ENCODE measurements at places on chromosomes 3 and 15. TPM values are rescaled to one million over a fixed set of nuclear protein-coding genes. Genes with fewer than 3 reads are reported as not detected.

The ISLR gene
- 7.3 TPM for polyA plus RNA-seq

The ZNF385D gene
- polyA plus RNA-seq, result 1.3 TPM

The TNFAIP8L3 gene
- 0.08 TPM for polyA plus RNA-seq

DNA sequence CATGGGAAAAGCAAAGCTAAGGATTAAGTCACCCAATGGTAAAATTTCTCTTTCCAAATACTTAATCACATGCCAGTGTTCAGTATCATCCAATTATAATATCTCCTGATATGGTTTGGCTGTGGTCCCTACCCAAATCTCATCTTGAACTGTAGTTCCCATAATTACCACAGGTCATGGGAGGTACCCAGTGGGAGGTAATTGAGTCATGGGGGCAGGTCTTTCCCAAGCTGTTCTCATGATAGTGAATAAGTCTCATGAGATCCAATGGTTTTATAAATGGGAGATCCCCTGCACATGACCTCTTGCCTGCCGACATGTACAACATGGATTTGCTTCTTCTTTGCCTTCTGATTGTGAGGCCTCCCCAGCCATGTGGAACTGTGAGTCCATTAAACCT is 26.1 kb upstream of the NMB start:
- H3K27me3 ChIP-seq, result no peaks in the 10 kb centered on the region
- H3K4me3 ChIP-seq, result no peak overlapping the region
- H3K27ac ChIP-seq, result 0 out of 2 replicates have a peak overlapping the region, but pooled peaks have one; percentile 56
- no peak for DNase-seq

DNA sequence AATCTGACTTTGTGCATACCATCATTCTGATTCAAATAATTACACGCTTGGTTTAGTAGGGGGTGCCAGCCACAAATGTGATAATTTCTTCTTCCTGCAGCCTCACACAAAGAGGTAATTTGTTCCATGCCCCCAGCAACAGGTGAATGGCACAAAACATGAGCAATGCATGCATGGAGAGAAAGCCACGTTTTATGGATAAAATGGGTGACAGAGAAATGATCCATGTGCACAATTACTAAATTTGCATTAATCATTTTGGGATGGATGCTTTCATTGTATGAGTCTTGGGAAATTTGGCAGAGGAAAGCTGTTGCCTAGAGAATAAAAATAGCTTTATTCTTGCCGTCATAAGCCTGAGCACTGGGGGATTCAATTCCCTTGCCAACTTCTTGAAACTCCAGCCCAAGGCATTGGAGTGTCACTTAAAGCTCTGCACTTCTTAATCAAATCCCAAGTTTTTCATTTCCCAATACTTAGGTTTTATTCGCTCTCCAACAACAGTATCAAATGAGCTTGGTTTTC is 411.6 kb downstream of the GBE1 start:
- H3K4me3 ChIP-seq, result no peak overlapping the region
- H3K27ac ChIP-seq, result no peak overlapping the region
- no peak for DNase-seq

- H3K27me3 ChIP-seq, result no peaks in the 10 kb centered on the region
- H3K4me1 ChIP-seq, result no peaks in the 10 kb centered on the region
- no peaks in the 10 kb centered on the region for H3K36me3 ChIP-seq
- DNase-seq, result no peak
- H3K27ac ChIP-seq, result no peak overlapping the region
- H3K4me3 ChIP-seq, result no peak overlapping the region
These were observed 142.5 kb upstream of the PRR23C start for GRCh38 chr3:139187154-139187553.

DNA sequence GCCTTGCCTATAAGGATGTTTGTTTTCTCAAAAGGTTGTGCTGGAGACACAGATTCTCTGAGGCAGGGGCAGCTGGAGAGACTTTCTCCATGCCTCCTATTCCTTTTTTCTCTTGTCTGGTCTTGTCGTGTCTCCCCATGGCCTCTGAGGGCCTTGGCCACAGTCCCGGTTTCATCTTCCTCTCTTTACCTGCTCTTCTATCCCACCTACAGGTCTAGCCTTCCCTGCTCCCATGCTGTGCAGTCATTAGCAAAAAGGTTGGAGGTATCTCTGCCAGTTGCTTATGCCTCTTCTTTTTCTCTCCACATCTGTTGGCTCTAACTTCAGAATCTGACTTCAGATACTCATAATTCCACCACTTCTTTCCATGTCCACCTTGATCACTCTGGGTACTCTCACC is 191.1 kb downstream of the IL20RB start:
- H3K4me3 ChIP-seq, result no peak overlapping the region
- no peaks in the 10 kb centered on the region for H3K27me3 ChIP-seq
- no peaks in the 10 kb centered on the region for H3K4me1 ChIP-seq

DNA sequence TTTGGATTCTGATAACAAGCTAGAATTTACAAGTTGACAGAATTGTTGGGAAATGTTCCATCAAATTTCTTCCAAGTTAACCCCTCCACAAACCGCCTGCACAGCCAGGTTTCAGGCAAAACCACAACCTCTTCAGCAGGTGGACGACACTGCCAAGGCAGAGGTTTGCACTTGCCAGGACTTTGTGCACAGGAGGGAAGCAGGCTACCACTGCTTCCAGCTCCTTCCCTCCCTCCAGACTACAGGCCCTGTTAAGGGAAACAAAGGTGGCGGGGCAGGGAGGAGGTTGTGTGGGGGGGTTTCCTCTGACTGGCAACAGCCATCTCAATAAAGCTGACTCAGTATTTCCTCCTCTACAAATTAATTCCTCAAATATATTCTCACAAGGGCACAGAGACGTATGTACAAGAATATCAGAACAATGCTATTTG is 42.2 kb downstream of the TBC1D2B start:
- H3K4me3 ChIP-seq, result no peak overlapping the region
- DNase-seq, result no peak
- 0 out of 2 replicates have a peak, but pooled peaks cover 4% of the 10 kb centered on the region for H3K4me1 ChIP-seq
- H3K36me3 ChIP-seq, result no peaks in the 10 kb centered on the region

- H3K36me3 ChIP-seq, result no peaks in the 10 kb centered on the region
- H3K27me3 ChIP-seq, result no peaks in the 10 kb centered on the region
- no peak overlapping the region for H3K27ac ChIP-seq
- no peak overlapping the region for H3K4me3 ChIP-seq
- H3K4me1 ChIP-seq, result peaks cover 2% of the 10 kb centered on the region
These were observed 31.3 kb downstream of the HOMER2 start for GRCh38 chr15:82921242-82921641.

DNA sequence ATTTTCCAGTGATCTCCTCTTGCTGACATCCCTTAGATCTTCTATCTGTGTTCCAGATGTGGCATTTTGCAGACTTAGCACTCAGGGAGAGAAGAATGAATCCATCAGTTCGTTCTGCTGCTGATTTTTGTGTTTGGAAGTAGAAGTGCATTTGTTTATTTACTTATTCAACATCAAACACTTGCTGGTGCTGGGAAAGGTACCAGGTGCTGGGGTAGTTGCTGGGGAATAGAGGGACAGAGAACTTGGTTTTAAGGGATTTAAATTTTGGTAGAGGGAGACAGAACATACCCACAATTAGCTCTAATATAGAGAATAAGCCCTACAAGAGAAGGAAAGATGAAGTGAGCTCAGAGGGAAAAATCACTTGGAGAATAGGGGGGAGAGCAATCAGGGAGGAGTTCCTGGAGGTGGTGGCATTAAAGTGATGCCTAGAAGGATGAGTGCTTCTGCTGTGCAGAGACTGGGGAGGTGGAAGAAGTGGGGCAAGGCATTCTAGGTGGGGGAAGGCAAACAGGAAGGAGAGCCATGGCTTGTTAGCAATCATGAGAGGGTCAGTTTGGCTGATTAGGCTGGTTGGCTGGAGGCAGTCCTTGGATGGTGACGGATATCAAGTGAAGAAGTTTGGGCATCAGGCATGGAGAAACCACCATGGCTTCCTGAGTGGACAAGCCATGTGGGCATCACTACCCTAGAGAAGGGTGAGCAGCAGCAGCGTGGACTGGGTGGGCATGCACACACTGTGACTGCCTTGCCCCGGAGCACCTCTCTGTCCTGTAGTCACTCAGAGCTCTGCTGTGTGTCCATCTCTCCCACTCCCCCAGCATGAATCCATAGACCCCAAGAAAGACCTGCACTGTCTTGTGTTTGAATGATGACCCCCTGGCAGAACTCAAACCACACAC is 197.3 kb downstream of the OPA1 start:
- no peak for DNase-seq
- H3K4me3 ChIP-seq, result no peak overlapping the region
- H3K36me3 ChIP-seq, result no peaks in the 10 kb centered on the region
- H3K27ac ChIP-seq, result no peak overlapping the region
- no peaks in the 10 kb centered on the region for H3K4me1 ChIP-seq
- no peaks in the 10 kb centered on the region for H3K27me3 ChIP-seq

DNA sequence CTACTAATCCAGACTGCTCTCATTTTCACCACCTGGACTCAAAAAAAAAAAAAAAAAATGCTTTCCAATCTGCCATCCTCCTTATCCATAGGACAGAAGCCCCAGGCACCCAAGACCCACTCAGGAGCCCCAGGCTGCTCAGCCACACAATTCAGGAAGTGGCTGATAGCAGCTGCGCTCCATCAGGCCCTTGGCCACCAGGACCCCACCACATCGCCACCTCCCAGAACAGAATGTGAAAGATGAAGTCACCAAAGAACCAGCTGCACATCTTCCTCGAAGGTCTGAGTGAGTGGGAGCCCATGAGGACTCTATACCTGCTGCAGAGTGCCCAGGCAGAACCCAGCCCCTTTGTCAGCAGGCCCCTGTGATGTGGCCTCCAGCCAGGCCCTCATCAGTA is 19.5 kb downstream of the POC1A start:
- H3K27ac ChIP-seq, result no peak overlapping the region
- no peaks in the 10 kb centered on the region for H3K36me3 ChIP-seq

Data from SK-N-SH (cell line).